8988T (cell line): ENCODE measurements at places on chromosomes 7 and 10.

GRCh38 chr10:75525067-75525466 lies 93.6 kb downstream of the LRMDA start:
- no peak for DNase-seq

- peak; percentile 35 for DNase-seq
Observed at GRCh38 chr7:5704534-5704922, 76.9 kb downstream of the RNF216 start.

- no peak for DNase-seq
Observed at GRCh38 chr10:48472501-48473069, 132.3 kb downstream of the ARHGAP22 start.

GRCh38 chr10:78906734-78907390 lies 161.9 kb upstream of the ZMIZ1 start:
- no peak for DNase-seq

- DNase-seq = peak; percentile 20
Observed at GRCh38 chr7:148914208-148914777, 30.2 kb upstream of the EZH2 start.

GRCh38 chr7:55133630-55134358 lies 115.0 kb downstream of the EGFR start:
- DNase-seq = no peak

DNA sequence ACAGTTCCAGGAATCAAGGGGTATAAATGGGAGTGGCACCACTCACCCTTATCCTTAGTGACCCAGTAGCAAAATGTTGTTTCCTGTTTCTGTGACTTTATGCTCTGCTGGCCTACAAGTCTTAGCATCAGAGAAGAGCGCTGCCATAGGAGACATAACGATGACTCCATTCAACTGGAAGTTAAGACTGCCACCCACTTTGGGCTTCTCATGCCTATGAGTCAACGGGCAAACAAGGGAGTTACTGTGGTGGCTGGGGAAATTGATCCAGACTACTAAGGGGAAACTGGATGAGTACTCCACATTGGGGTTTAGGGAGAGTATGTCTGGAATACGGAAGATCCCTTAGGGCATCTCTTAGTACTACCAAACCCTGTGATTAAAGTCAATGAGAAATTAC lies 40.6 kb upstream of the PIK3CG start:
- DNase-seq = no peak

GRCh38 chr7:40866601-40867000 lies 731.8 kb downstream of the SUGCT start:
- DNase-seq = no peak

DNA sequence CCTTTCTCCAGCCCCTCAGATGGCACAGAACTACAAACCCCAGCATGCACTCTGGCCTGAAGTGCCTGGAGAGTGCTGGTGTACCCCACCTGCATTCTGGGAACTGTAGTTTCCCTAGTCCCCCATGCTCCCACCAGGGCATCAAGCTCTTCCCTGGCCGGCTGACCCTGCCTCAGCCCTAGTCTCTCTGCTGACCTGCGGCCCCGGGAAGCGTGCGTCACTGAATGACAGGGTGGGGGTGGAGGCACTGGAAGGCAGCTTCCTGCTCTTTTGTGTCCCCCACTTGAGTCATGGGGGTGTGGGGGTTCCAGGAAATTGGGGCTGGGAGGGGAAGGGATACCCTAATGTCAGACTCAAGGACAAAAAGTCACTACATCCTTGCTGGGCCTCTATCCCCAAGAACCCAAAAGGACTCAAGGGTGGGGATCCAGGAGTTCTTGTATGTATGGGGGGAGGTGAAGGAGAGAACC lies 2.1 kb downstream of the NOS3 start:
- peak; percentile 74 for DNase-seq

DNA sequence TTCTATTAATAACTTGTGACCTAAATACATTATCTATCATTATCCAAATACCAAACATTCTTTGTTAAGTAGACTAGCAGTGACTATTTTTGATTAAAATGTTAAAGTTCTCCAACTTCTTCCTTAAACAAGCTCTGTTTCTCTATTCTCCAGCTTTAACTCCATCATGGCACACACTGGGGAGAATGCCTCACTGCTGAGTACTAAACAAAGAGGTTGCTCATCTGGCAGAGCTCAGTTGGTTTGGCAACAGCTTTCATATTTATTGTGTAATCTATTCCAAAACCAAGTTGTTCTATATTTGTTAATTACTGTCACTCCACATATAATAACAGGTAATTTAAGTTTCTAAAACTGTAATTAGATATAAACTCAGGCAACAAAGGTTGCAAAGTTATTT lies 89.6 kb downstream of the USP6NL start:
- no peak for DNase-seq

GRCh38 chr10:811379-812175 lies 119.9 kb downstream of the LARP4B start:
- DNase-seq = no peak

GRCh38 chr7:143460271-143460979 lies 17.2 kb downstream of the TAS2R60 start:
- no peak for DNase-seq

DNA sequence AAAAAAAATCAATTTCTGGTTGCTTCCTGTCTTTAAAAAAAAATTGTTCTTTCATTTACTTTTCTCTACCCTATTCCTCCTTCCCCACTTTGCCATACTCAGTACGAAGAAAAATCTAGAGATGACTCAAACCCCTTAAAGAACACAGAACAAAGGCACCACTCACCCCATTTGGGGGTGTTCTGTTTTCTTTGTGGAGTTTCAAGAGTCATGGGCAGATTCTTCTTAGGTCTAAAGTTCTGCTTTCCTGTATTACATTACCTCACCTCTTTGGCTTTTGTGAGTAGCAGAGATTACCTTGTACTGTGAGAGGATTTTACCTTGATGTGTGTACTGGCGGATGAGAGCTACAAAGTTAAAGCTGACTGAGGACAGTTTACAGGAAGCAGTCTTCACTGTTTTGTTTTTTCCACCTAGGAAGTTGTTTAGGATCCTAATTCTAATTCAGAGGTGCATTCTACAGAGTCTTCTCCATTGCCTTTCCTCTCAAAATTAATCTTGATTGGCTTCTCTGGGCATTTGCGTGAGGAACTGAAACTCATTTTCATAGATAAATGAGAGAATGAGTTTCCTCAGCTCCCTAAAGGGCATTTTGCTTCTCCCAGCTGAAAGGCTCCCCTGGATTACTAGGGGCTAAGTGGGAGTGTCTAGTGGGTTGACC lies 20.7 kb downstream of the AVL9 start:
- no peak for DNase-seq

DNA sequence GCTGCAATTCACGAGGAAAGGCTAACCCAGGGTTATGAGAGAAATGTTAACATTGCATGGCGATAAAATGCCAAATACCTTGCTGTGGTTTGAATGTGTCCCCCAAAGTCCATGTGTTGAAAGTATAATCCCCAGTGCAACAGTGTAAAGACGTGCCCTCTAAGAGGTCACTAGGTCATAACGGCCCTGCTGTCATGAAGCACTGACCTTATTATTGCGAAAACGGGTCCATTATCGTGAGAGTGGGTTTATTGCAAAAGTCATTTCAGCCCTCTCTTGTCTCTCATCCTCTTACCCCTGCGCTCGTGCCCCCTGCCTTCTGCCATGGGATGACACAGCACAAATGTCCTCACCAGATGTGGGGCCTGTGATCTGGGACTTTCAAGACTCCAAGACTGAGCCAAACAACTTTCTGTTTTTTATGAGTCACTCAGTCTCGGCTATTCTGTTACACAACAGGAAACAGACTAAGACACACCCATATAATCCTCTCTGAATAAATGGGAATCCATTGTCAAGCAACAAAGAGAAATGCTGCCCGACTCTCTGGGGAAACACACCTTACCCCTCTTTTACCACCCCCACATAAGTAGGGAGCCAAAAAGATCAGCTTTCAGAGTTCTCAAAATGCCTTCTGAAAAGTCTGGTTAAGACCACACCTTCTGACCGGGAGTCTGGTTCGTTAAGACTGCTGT lies 73.1 kb upstream of the UCN3 start:
- DNase-seq = peak; percentile 28

DNA sequence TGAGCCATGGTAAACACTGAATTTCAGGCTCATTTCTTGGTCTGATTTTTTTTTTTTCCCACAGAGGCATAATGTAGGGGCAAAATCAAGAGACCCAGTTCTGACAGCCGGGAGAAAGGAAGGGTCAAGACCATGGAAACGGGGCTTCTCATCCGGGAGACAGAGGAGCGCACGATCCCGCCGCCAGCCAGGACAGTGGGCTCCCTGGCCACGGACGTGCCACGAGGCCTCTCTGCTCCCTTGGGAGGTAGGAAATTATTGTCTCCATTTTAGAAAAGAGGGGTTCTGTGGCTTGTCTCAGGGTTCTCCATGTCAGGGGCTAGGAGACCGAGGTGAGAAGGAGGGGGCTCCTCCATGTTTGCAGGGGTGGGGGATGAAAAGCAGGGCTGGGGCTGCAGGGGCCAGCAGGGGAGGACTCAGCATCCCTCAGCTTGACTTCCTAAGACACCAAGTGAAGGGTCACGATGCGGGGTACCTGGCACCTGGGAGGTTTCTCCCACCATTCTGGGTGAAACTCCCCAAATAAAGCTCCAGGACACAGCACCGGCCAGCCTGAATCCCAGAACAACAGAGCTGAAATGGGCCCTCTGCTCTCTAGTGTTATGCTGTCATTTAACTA lies 37.6 kb downstream of the PPIF start:
- DNase-seq = no peak

DNA sequence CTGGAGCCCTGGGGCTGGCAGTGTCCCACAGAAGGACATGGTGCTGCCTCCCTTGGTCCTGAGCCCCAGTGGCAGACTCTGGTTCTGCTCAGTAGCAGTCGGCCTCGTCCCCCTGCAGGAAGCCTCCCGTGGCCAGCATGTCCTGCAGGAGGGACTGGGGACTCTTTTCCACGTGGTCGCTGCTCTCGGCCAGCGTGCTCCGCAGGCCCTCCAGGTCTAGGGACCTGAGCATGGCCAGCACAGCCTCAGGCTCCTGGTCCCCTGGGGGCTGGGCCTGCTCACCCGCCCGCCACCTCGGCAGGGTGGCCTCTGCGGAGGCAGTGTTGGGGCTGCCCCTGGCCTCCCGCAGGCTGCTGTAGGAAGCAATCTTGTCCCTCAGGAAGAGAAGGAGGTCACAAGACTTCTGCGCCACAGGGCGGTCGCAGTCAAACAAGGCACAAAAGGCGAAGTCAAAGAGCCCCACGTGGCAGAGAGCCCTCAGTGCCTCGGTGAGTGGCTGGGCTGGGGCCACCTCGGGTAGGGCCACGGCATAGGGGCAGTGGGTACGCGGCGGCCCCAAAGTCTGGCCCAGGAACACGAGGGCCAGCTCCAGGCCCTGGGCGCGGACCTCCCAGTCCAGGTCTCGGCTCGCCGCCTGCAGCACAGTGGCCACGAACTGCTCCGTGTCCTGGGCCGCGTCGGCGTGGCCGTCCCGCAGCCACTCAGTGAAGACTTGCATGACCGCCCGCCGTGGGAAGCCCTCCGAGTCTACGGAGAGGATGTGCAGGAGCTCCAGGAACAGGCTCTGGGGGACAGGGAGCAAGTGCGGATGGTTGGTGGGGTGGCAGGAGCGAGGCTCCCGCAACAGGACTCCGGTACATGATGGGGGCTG lies 17.1 kb downstream of the BRAT1 start:
- DNase-seq = peak; percentile 41

GRCh38 chr7:137684776-137685175 lies 162.0 kb downstream of the DGKI start:
- no peak for DNase-seq

- DNase-seq = no peak
Observed at GRCh38 chr7:96021568-96021967, 249.2 kb downstream of the DYNC1I1 start.

- DNase-seq = no peak
Observed at GRCh38 chr7:54802841-54803240, 43.8 kb upstream of the SEC61G start.

GRCh38 chr7:73972614-73973013 lies 55.4 kb upstream of the ELN start:
- DNase-seq = no peak

DNA sequence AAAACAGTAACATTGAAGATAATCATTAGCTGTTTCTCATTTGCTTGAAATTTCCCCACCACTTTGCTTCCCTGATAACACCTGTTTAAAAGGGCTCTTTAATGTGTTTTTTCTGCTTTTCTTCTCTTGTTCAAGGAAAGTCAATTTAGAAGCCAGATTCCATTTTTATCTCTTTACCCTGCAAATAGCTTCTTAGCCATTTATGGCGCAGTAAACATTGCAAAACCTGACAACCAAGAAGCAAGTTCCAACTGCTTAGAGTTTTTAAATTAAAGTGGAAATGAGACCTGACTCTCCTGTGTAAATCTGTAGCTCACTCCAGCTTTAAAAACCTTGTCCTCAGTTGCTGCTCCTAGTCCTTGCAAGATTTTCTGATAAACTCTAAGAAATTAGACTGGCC lies 30.1 kb downstream of the SGPL1 start:
- no peak for DNase-seq

DNA sequence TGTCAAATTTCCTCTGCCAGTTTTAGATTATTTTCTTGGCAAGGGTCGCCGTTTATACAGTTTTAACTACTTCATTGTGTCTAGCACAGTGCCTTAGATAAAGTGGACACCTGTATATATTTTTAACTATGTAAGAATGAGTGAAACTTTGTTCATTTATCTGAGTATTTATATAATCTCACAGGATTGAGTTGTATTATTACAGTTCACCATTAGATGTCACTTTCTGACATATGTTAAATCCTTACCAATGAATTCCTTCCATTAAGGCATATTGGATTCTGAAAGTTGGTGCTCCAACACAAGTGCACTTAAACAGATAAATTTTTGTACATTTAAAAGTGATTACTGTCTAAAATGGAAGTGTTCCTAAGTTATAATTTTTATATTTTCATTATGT lies 43.0 kb downstream of the ZMYND11 start:
- DNase-seq = no peak

GRCh38 chr10:125990974-125991373 lies 94.6 kb downstream of the FANK1 start:
- DNase-seq = no peak

DNA sequence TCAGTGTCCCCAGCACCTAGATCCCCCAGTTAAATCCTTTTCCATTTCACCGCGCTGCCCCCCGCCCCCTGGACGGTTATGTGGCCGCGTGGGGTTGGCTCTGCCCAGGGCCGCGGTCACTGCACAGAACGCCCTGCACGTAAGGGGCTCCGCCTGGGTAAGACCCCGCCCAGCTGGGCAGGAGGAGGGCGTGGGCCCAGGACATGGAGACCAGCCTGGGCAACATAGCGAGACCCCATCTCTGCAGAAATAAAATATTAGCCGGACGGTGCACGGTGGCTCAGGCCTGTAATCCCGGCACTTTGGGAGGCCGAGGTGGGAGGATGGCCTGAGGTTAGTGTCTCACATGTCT lies 650 bp upstream of the ZFAND2A start:
- no peak for DNase-seq

DNA sequence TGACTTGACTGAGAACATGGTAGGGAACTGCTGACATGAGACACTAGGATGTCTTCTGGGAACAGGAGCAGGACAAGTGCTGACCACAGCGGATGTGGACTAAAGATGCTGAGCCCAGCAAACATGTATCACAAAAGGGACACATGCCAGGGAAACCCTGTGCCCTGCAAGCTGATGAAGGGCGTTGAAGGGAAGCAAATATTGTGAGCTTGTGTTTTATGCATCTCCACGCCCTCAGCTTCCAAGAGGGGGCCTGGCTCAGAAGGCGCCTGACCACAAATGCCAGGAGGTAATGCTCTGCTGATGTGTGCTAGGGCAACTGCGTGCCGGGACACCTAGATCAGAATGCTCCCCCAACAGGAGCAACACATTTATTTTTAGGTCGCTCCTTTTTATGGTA lies 207.3 kb downstream of the CXCL12 start:
- DNase-seq = no peak
